Germinal center (tissue), 1 donor: ENCODE measurements at places on chromosomes 7 and 10.

- no peak for DNase-seq
Observed at GRCh38 chr10:15295537-15296325, 75.4 kb downstream of the FAM171A1 start.

DNA sequence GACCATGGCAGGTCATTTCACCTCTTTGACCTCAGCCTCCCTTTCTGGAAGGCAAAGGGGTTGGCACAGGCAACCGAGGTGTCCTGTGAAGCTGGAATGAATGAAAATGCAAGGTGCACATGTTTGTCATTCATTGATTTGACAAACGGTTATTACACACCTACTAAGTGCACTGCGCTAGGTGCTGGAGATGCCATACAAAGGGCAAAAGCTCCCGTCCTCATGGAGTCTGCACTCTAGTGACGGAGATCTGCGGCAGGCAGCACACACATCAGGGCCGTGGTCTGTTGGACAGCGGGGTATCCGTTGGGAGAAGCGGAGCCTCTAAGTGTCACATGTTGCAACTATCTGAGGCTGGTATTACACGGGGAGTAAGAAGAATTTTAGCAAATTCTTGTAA lies 44.2 kb downstream of the PRF1 start:
- DNase-seq, result no peak

GRCh38 chr7:37817996-37818720 lies 30.2 kb upstream of the NME8 start:
- no peak for DNase-seq

GRCh38 chr7:66504131-66504530 lies 124.5 kb upstream of the KCTD7 start:
- no peak for DNase-seq

DNA sequence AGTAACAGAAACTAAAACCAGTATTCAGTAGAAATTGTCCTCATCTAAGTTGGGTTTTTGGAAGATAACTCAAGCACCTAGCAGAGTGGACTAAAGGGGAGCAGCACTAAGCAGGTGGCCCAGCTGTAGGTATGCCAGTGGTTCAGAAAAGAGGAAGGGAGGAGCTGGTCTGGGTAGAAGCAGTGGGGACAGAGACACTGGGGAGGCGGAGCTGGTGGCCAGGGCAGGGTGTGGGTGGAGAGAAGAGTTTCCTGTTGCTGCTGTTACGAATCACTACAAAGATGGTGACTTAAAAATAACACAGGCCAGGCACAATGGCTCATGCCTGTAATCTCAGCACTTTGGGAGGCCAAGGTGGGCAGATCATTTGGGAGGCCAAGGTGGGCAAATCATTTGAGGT lies 136.2 kb downstream of the WDR11 start:
- no peak for DNase-seq

GRCh38 chr10:114911052-114911711 lies 26.8 kb upstream of the TRUB1 start:
- DNase-seq, result no peak

GRCh38 chr10:70832852-70833528 lies 17.2 kb downstream of the SGPL1 start:
- no peak for DNase-seq

DNA sequence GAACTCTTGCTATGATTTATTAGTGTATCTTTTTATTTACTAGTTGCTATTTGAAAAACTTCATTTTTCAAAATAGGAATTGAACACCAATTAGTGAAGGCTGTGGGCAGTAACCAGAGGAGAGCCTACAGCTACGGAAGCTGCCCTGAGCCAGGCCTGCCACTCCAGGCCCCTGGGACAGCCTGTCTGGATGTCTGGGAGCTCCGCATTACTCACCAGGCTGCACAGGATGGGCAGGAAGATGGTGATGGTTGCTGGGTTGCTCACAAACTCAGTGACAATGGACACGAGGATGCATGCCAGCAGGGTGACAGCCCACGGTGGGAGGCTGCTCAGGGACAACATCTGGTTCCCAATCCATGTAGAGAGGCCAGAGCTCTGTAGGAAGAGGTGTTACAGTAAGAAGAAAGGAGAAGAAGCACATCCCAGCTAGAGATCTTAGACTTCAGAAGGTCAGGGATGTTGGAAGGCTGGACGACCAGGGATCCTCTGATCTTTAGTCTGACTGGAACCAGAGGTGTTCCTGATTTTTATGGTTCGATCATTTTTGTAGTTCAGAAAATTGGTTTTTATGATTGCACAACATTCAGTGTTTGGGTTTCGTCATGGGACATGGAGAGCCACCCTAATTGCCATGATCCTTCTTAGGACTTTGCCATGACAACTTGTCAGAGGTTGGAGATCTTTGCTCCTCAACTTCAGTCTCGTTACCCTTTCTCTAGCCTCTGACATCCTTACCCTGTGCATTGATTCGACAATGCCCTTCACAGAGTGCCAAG lies 23.2 kb downstream of the STMP1 start:
- DNase-seq, result no peak

DNA sequence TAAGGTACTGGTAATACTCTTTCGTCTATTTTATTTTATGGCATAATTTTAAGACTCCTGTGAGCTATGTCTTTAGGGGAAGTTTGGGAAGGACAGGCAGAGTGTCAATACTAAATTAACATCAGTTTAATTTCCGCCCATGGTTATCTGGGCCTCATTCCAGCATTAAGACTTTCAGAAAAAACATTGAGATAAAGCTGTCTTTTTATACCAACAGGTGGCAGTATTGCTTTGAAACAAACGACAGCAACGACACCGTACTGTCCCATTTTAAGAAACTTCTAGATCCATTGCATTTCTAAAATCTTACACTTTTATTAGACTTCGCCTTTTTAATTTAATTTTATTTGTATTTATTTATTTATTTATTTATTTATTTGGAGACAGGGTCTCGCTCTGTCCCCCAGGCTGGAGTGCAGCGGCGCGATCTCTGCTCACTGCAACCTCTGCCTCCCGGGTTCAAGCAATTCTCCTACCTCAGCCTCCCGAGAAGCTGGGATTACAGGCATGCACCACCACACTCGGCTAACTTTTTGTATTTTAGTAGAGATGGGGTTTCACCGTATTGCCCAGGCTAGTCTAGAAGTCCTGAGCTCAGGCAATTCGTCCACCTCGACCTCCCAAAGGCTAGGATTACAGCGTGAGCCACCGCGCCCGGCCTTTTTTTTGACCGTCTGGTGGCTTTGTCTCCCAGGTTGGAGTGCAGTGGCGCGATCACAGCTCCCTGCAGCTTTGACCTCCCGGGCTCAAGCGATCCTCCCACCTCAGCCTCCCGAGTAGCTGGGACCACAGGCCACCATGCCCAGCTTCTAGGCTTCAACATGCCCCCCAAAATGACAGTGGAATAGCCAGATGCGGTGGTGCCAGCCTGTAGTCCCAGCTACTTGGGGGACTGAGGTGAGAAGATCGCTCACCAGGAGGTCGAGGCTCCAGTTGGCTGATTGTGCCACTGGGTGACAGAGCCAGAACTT lies 78.7 kb upstream of the C1GALT1 start:
- peak; percentile 55 for DNase-seq

GRCh38 chr7:149720372-149721083 lies 52.9 kb downstream of the ZNF467 start:
- DNase-seq, result no peak

- no peak for DNase-seq
Observed at GRCh38 chr7:131899271-131900030, 343.0 kb upstream of the PODXL start.

DNA sequence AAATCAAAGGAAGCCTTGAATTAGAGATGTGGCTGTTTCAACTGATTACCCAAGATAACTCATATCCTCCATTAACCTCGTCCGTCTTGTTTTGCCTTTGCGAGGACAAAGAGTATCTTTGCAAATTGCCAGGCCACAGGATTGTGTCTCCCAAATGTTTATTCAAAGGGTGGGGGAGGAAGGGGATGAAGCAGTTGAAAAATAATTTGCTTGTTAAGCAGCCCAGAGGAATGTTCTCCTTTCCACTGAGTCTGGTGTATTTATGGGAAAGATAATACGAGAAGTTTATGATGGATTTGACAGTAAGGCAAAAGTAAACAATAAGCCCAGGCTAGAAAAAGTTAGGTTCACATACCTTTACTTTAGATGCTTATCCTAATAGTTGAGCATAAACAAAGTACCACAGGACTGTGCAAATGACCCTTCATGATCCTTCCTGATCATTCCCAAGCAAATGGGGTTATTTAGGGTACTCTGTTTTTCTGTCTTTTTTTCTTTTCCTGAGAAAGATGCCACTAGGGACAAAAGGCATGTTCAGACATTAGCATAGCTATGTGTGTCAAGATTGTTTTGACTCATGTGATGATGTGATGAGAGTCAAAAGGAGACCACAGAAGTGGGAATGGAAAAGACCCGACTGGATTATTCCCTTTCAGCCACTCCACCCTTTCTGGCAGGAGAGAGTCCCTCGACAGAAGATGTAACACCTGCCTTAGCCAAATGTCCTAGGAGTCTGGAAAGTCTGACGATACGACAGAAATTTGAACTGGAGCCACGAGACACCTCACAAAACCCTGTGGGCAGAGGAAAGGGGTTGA lies 243.0 kb upstream of the GLI3 start:
- DNase-seq, result no peak

GRCh38 chr10:33666686-33667480 lies 332.4 kb upstream of the NRP1 start:
- no peak for DNase-seq

DNA sequence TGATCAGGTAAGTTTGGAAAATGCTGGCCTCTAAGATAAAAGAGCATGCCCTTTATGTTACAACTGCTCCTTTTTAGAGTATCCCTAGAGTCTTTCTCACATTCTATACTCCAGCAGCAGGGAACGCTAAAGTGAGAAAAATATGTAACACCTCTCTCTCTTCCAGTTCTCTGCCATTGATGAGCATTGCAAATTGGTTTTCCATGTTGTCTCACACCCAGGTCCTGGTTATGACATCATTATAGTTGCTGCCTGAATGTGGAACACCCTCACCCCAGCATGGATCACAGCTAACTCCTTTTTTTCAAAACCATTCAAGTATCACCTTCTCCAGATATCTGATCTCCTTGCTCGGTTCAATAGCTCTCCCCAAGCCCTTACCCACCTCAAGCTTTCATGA lies 84.4 kb downstream of the DGKI start:
- no peak for DNase-seq

- DNase-seq, result no peak
Observed at GRCh38 chr10:1398626-1399410, 338.5 kb downstream of the ADARB2 start.

DNA sequence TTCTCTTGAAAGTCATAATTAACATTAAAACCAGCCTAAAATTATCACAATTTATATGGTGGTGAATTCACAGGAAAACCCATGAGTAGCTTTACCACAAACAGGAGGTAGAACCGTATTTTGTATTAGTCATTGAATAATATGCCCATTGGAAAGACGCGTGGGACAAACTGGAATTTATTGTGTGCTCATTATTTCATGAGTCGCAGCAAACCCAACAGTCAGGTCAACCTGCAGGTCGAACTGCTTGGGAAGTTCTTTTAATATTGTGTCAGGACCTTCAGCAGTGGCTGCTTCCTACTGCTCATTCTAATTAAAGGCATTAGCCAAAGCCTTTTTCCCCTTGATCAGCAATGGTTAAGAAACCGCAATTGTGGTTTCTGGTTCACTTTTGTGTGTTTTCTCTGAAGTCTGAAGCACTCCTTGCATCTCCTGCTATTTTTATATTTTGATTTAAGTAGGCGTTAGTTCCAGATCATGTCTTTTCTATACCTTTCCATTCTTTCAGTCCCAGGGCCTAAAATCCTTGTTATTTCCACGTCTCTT lies 100.1 kb downstream of the RAB11FIP2 start:
- DNase-seq, result no peak

GRCh38 chr7:137020351-137020750 lies 151.9 kb downstream of the CHRM2 start:
- DNase-seq, result no peak

DNA sequence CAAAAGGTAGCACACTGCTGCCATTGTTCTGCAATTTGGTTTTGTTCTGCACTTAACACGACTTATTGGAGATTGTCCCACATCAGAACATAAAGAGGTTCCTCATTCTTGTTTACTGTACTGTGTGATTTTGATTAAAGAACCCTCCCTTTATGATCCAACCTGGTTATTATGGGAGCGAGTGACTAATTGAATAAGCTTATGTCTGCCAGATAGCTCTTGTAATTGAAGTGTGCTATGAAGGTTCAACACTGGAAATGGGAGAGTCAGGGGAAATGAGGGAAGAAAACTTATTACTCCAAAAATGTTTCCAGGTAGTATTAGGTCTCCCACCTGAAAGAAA lies 33.9 kb downstream of the CASP7 start:
- DNase-seq, result no peak

- peak; percentile 50 for DNase-seq
Observed at GRCh38 chr10:100878291-100878910, 34.4 kb upstream of the SLF2 start.

DNA sequence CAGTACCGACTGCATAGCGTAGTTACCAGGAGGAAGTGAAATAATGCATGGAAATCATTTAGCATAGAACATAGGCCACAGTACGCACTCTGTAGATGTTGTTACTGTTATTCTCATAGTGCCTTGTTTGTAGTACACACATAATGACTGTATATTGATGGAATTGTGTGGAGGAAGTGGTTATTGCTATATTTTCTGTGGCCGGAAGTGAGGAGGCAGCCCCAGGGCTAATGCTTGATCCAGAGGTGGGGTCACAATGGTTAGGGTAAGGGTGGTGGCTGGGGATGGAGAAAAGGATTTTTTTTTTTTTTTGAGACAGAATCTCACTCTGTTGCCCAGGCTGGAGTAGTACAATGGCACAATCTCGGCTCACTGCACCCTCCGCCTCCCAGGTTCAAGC lies 4.5 kb upstream of the MGAM start:
- no peak for DNase-seq

DNA sequence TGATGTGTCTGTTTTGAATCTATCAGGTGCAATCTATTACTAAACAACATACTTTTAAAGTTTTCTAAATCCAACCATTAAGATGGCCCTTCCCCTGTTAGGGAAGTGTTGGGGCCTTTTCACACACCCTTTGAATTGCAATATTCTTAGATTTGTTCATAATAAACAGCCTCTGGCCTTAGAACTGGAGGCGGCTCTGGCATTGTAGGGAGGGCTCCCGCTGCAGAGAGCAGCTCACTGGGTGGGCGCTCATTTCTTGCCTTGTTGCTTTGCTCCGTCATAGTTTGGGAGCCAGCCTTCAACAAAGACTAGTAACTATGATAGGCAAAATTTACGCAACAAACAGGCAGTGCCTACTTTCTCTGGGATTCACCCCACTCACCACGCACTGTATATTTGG lies 4.2 kb upstream of the HOXA10 start:
- DNase-seq, result no peak

DNA sequence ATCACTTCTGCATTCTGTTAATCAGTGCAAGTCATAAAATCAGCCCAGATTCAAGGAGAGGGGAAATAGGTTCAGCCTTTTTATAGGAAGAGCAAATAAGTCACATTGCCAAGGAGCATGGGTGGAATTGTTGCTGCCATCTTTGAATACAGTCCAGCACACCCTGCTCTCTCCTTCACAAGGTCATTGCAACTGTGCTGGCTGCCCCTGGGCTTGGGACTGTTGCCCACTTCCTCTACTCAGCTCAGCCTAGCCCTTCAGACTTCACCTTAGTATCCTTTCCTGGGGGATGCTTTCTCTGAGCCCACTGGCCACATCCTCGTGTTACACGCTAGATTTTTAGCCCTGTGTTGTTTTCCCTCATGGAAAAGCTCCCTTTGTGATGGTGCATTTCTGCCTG lies 527.7 kb downstream of the GALNT17 start:
- no peak for DNase-seq
